GM23338 (cell line): ENCODE measurements at places on chromosomes 5 and 9.

DNA sequence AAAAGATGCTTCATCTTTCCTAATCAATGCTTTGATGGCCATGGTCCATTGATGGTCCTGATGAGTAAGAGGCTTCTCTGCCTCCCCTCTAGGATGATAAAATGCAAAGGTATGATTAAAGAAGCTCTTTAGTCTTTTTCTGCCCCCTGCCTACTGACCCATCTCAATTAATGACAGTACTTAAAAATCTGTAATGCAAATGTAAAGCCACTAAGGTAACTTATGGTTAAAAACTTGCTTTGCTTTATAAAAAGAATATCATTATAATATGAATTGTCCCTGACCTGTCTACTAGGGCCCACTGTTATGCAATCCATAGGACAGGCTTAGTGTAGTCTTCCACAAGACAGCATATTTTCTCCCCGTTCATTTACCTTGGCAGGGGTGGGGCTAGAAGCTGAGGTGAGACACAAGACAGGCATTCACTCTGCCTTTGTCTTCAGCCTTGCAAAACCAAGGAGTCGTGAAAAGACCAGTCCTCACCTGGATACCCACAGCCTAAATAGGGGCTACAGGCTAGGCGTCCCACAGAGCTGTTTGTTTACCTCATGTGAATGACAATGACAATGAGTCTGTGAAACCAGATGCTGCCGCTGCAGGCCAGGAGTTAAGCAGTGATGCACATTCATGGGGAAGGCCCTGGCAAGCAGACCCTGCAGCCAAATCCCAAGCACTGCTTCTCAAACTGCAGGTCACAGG is 60.4 kb downstream of the BNC2 start:
- peak; percentile 99 for DNase-seq

DNA sequence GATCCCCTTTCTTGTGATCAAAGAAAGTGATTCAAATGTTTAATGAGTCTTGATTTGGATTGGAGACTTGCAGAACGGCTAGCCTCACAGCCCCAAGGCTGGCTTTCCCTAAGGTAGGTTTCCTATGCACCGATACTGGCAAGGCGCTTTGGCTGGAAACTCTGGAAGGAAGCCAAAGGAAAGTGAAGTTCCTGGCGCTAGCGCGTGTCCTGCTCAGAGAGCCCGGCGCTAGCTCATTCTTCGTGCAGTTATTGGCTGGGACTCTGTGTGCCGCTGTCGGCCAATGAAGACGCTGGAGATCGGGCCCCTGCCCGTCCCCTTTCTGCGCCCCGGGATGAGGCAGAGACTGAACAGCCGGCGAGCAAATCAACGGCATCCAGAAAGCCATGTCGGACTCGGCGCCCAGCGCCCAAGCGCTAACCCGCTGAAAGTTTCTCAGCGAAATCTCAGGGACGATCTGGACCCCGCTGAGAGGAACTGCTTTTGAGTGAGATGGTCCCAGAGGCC is at the start of gene PCDHGC3:
Gene PCDHGC3 (plus strand): TSS at position 342 of the 507 bp plus-strand sequence. CDS start 151 bp downstream, at position 493.
- DNase-seq, result peak; percentile 95

DNA sequence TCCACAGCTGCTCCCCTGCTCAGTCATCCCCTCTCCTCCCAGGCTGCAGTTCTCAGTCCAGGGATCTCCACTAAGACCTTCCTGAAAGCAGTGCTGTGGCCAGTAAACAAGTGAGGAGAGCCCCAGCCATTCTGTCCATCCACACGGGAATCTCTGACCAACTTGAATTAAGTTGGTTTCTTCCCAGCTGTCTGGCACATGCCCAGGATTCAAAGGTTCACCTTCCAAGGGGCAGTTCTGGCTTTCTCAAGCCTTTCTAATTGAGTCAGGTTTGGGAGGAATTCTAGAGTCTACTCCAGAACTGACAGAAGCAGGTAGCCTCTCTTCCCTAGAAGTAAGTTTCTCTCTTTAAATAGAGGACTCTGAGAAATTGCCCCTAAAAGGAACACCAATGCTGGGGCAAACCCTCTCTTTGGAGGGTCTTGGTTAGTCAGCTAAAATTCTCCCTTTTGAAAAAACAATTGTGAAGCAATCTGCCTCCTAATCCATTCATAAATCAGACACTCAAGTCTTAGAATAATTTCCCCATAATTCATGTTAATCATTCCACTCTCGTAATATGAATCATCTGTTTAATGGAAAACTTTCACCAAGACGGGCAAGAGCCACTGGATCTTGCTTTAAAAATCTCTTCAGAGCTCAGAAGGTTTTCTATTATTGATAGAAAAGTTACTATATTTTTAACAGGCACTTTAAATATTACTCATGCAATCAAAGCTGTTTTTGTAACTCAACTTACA is 133.8 kb downstream of the SPOCK1 start:
- DNase-seq, result no peak

GRCh38 chr9:126499005-126499910 is 114.5 kb upstream of the LMX1B start:
- DNase-seq, result peak; percentile 68
